Activated B cell treated with CpG ODN at 0.5 μM for 24 hours (primary cell): ENCODE measurements at places on chromosomes 6 and 20. TPM values are rescaled to one million over a fixed set of nuclear protein-coding genes. Genes with fewer than 3 reads are reported as not detected.

The RSPH9 gene
- total RNA-seq = 0.17 TPM in 1 of 2 replicates, not detected in the other

The ARMH2 gene
- total RNA-seq = 2.1 and 2.3 TPM in 2 replicates

The PPIL6 gene
- total RNA-seq = 0.73 and 0.91 TPM in 2 replicates

The FAM217A gene
- not detected in 2 replicates for total RNA-seq

- no peak for DNase-seq
Observed at GRCh38 chr20:46226602-46227001, 81.7 kb downstream of the CDH22 start.

DNA sequence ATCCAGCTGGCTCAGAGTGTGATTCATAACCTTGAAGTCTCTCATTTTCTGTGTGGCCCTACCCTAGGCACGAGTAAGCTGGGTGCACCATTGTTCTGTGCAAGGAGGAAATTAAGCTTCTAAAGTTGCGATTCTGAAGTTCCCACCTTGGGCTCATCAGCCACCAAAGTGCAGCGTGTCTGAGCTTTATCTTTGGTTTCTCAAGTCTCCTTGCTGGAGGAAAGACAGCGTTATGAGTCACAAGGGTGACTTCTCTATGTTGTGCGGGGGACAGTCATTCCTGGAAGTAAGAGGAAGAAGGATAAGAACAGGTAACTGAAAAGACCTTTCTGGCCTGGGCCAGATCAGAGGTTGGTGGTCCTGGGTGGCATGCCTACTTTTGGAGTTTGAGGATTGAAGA is 16.8 kb downstream of the MRAP2 start:
- DNase-seq = no peak

- no peak for DNase-seq
Observed at GRCh38 chr20:905396-905961, 10.7 kb downstream of the ANGPT4 start.

- DNase-seq = no peak
Observed at GRCh38 chr20:34861386-34862084, 11.1 kb downstream of the GGT7 start.

DNA sequence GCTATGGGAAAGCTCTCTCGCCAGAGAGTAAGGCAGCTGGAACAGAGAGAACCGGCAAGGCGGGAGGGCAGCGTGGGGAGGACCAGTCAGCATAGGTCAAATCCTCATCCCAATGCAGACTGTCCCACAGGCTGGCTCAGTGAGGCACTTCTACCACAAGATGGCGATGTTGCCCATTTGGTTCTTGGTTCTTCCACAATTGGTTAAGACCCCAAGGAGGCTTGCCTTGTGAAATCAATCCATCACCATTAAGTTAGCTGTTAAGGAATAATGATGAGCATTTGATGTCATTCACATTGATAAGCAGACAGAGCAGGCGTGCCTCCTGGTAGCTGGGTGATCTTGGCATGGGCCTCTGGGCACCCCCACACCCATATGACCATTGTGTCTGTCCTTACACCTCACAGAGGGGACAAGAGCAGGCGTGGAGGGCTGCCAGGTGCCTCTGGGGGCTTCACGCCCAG is 2.4 kb downstream of the CSTL1 start:
- DNase-seq = peak; percentile 24

DNA sequence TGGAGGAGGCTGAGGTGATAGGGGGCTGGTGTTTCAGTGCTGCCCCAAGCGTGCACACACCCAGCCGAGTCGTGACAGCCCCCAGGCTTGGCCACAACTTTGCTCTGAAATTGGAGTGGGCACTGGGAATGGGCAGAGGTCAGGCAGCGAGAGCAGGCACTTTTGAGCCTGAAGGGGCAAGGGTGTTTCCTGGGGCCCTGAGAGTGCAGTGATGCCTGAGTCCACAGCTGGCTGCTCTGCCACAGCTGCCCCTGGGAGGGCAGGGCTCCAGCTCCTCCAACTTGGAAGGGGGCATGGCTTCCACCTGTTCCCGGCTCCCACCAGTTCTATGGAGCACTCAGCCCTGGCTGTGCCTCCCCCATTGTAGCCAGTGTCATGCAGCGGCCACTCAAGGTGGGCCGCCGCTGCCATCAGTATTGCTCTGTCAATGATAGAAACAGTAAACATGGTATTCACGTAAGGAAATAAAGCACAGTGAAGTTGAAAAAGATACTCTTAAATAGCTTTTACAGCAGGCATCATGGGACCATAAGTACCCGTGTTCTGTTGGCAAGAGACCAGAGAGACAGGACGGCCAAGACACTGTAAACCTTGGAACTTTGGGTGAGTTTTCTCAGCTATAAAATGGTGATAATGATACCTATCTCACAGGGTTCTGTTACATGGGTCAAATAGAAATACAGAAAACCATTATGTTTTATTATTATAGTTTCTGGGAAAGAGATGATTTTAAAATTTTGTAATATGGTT is 108.9 kb downstream of the THEMIS start:
- no peak for DNase-seq
